ENCODE measurements at places on chromosomes 7 and 10.

- DNase-seq, result no peak
Measured at GRCh38 chr7:32858648-32859047, 32.9 kb downstream of the KBTBD2 start.

- no peak for DNase-seq
Measured at GRCh38 chr10:118403967-118404366, 61.8 kb upstream of the FAM204A start.

DNA sequence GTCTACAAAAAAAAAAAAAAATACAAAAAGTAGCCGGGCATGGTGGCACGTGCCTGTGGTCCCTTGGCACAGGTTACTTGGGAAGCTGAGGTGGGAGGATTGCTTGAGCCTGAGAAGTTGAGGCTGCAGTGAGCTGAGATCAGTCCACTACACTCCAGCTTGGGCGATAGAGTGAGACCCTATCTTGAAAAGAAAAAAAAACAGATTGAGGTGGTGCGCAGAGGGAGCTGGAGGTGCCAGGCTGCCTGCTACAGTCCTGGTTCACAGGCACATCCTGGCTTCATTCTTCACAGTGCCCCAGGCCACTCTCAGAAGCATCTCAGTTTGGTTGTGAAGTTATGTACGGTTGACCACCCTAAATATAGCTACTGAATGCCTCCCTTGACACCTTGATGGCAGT, 4.8 kb downstream of the MMP21 start:
- DNase-seq, result no peak

DNA sequence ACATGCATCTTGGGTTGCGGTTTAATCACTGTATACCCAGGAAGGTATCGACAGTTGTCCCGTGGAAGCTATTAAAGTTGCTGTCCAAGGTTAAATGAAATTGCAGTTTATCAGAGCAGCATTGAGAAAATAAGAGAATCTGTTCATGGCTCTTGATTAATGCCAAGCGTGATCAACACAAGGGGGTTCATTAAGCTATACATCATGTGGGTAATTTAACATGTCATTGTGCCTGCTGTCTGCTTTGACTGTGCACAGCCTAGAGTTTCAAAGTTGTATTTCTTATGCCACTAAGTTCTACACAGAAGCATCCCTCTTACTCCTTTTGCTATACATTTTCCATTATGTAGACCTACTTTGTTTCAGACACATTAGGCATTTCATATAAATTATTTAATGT, 74.8 kb upstream of the SP8 start:
- DNase-seq, result no peak

DNA sequence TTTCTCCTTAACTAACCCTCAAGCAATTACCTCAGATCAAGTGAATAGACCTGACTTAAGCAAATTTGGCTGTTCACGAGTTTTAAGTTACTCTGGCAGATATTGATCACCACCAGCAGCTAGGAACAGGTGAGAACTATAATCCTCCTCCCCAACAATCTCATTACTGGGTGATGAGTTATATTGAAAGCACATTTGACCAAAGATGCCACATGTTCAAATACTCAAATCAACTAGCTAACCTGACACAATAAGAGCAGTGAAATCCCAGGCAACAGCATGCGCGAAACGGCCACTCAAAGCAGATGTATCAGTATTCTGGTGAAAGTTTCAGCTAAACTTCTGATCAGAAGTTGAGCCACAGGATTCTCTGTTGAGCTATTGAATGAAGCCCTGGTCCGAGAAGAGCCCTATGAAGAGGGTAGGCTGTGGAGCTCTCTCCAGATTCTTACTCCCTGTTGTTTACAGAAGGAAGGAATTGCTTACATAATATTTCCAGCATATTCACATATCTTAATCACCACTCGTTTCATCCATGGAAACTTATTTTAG, 52.6 kb downstream of the CAV1 start:
- no peak for DNase-seq

GRCh38 chr7:47512481-47513176, 69.3 kb downstream of the TNS3 start:
- DNase-seq, result no peak

DNA sequence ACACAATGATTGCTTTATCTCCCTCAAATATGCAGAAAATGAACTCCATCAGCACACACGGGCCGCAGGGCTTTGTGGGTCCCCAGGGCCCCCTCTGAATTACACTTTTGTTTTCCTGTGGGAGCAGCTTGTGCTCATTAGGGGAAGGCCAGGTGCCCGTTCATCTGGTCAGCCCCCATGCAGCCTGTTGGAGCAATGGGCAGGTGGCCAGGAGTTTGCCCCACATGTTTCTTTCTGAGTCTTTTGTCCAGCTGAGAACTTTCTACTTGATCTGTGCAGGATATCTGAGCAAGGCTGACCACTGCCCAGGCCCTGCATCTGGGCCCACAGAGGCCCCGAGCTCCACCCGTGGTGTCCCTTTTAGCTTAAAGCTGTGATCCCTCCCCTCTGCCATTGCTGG, 105.3 kb upstream of the FAM20C start:
- DNase-seq, result peak; percentile 15

- DNase-seq, result no peak
Measured at GRCh38 chr10:97312897-97313296, 6.2 kb upstream of the FRAT1 start.

DNA sequence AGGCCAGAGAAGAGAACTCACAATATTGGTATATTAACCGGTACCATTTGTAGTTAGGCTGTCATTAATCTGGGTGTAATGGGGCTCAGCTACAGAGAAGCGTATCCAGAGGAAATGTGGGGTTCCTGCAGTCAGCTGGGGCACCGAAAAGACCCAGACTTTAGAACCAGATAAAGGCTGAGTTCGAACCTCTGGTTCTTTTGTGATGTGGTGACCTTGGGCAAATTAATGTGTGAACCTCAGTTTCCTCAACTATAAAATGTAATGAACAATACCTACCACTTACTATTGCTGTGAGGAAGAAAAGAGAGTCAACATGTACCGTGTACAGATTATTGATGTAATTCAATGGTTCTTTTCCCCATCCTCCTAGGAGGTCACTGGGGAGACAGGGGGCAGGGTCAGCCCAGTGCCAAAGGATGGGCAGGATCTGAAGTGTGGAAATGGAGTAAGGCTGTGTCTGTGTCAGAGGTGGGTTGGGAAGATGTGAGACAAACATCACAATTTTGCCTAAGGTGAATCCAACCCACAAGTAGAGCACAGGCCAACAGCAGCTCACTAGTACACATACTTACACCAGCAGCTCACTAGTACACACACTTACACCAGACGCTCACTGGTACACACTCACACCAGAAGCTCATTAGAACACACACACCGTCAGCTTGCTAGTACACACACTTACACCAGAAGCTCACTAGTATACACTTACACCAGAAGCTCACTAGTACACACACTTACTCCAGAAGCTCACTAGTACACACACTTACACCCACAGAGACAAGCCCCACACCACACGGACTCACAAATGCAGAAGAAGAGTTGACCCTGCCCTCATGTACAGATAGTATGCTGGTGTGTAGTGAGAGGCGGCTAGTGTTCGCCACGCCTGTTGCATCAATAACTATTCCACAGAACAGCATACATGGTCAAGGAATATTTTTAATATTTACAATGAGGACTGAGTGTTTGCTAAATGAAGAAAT, 28.0 kb downstream of the PRSS2 start:
- DNase-seq, result no peak

DNA sequence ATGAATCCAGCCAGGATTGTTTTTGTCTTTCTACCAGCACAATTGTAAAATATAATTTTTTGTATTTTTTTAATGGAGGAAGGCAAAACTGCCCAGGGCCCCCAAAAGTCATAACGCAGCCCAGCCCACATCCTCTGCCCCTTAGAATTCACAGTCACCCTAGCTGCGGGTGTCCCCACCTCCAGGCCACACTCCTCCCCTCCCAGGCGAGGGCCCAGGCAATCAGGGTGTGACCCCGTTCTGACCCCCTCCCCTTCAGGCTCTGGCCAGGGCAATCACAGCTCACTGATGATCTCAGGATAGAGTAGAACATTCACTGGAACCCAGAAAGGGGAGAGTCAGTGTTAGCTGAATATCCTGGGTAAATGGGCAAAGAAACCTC, 92.0 kb upstream of the MACROH2A2 start:
- DNase-seq, result no peak

- peak; percentile 52 for DNase-seq
Measured at GRCh38 chr10:91340613-91341362, 69.4 kb upstream of the HECTD2 start.

- peak; percentile 13 for DNase-seq
Measured at GRCh38 chr7:76220185-76221057, 18.7 kb downstream of the SRRM3 start.

- DNase-seq, result no peak
Measured at GRCh38 chr10:125362950-125363349, 202.6 kb upstream of the CTBP2 start.

DNA sequence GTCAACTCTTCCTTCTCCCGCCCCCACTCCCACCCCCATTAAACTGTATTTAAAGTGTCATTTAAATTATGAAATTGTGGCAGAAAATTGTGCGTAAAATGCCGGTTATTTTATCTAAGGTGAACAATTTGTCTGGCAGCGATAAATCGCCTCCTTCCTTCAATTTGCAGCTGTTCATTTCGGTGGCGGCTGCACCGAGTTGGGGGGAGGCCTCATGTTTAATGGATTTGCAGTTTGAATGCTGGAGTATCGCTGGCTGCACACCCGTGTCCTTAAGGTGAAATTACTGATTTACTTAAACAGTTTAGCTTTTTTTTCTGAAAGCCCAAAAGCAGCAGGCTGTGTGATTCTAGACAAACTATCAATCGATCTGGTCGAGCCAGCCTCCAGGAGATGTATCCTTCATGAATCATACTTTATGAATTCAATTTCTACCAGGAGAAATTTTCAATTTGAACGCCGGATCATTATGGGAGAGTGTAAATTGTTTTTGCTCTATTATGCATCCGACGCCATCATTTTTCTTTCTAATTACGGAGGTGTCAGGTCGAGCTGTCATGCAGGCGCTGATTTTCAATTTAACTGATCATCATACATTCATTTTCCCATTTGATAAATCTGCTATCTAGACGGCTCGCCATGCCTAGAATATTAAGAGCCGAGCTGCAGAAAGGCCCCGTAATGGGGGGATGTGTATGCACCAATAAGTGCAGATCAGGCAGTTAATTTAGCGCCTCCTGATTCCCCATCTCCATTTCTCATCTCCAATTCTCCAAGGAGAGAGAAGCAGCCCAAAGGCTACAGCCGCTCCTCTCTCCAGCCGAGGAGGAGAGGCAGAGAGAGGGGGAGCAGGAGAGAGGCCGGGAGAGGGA, 6.5 kb downstream of the UNCX start:
- DNase-seq, result no peak

GRCh38 chr7:124084024-124084423, 51.2 kb upstream of the TMEM229A start:
- no peak for DNase-seq

GRCh38 chr10:77391605-77392235, 245.9 kb downstream of the KCNMA1 start:
- peak; percentile 38 for DNase-seq

- DNase-seq, result no peak
Measured at GRCh38 chr7:57198801-57199200, 66.6 kb upstream of the ZNF479 start.

DNA sequence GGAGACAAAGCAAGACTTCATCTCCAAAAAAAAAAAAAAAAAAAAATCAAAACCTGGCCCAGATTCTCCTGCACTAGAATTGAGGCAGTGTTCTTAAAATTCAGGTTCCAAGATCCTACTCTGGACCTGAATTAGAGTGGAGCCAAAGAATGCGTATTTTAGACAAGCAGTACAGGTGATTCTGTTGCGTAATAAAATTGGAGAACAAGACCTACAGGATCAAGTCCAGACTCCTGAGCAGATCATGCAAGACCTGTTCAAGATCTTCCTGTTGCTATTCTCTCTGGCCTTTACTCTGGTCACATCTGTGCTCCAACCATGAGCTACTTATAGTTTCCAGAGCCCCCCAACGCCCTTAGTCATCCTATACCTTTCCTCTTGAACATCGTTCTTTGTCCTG, 51.5 kb upstream of the RSBN1L start:
- no peak for DNase-seq

GRCh38 chr7:108442039-108442568, 14.1 kb downstream of the NRCAM start:
- DNase-seq, result peak; percentile 80

DNA sequence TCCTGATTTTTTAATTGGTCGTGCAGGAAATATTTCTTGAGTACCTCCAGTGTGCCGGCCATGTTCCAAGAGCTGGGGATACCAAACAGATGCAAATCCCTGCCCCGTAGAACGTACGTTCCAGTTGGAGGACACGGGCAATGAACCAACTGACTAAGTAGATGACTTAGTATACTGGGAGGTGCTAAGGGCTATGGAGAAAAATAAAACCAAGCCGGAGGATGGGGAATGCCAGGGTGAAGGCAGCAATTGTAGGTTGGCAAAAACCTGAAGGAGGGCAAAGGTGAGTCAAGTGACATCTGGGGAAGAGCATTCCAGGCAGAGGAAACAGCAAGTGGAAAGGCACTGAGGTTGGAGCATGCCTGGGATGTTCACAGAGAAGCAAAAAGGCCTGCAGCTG, 6.8 kb upstream of the VSIR start:
- no peak for DNase-seq

GRCh38 chr10:132141076-132141475, 45.7 kb upstream of the DPYSL4 start:
- no peak for DNase-seq

GRCh38 chr10:109880886-109881768, 42.2 kb downstream of the XPNPEP1 start:
- no peak for DNase-seq

DNA sequence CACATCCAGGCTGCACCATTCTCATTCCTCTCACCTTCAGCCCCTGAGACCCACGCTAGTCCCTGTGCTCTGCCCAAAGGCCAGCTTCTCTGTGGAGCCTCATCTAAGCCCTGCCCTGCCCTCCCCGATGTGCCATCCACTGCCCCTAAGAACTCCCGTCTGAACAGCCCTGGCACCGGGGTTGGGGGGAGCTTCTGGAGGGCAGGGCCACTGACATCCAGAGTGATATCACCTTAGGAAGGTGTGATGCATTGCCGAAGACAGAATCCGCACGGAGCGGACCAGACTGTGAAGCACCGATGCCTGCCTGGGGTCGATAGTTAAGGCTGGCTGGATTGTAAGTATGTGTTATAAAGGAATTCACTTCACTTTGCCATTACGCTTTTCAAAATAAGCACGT, 511.0 kb downstream of the PTPRN2 start:
- no peak for DNase-seq

DNA sequence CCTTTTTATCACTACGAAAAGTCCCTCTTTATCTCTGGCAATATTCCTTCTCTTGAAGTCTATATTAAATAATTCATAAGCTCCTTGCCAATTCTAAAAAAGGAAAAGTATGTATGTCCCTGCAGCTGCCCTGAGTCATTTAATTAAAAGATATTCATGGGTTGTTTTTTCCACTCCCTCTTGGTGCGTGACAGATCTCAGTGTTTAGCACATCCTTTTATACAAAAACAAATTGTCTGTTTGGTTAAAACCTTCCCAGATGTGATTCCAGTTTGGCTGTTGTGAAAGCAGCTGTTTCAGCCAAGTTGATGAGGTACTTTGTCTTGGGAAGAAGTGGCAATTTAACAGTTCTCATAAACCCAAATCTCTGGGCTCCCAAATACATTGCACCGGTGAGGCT, 33.8 kb upstream of the PRLHR start:
- DNase-seq, result no peak

Data from NCI-H1092 treated with DMSO at 0.1 percent for 48 hours (cell line).